Stimulated activated CD4-positive, alpha-beta T cell treated with anti-CD3 and anti-CD28 coated beads, Interleukin-15, amount 100 ng/mL, for 24 hours (primary cell): ENCODE measurements at places on chromosomes 4 and X.

- no peak for DNase-seq
Observed at GRCh38 chr4:8819019-8819418, 52.6 kb downstream of the HMX1 start.

GRCh38 chr4:3127112-3127511 lies 52.6 kb downstream of the HTT start:
- no peak for DNase-seq

DNA sequence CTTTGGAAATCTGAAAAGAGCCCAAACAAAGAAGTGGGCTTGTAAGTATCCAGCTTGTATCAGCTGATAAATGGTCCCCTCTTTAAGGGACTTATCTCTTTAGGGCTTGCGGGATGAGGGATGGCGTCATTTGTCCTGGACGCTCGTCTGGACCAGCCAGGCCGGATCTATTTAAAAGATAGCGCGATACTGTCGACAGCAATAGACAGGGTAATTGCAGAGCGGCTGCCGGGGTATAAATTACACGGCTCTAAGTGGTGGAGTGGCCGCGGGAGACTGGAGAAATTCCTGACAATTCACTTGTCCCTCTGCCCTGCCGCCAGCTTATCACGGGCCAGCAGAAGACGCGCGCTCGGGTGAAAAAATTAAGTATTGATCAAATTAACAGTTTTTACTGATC lies 90.7 kb downstream of the FAM53A start:
- no peak for DNase-seq

DNA sequence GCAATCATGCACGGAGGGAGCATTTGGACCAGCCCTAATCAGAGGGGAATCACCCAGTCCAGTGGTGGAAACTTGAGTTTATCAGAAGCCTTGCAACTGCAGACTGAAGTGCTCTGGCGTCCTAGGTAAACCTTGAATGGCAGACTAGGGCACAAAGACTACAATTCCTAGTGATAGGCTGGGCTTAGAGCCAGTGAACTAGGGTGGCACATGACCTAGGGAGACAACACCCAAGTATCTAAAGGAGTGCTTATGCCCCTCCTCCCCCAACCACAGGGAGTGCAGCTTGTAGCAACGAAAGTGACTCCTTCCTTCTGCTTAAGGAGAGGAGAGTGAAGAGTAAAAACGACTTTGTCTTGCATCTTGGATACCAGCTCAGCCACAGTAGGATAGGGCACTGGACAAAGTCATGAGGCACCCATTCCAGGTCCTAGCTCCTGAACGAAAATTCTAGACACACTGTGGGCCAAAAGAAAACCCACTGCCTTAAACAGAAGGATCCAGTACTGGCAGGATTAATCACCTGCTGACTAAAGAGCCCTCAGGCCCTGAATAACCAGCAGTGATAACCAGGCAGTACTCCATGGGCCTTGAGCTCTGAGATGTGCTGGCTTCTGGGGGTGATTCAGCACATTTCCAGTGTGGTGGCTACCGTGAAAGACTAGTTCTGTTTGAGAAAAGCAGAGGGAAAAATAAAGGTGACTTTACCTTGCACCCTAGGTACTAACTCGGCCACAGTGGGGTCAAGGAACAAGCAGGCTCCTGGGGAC lies 58.7 kb upstream of the STARD8 start:
- DNase-seq, result no peak

DNA sequence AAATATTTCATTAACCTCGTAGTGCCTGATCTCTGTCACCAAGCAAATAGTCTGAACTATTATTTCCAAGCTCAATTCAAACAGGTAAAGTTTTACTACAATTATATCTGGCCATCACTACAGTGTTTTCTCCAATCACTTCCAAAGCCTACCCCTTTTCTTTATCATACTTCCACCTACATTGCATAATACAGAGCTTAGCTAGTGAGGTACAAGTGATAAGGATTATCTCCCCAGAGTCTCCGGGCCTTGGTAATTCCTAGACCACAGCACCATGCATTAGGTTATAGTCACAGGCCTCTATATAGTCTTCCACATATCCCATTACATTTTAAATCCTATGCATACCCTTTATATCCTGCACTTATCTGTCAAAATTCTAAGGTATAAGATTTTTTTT lies 154.2 kb downstream of the SNCA start:
- no peak for DNase-seq

DNA sequence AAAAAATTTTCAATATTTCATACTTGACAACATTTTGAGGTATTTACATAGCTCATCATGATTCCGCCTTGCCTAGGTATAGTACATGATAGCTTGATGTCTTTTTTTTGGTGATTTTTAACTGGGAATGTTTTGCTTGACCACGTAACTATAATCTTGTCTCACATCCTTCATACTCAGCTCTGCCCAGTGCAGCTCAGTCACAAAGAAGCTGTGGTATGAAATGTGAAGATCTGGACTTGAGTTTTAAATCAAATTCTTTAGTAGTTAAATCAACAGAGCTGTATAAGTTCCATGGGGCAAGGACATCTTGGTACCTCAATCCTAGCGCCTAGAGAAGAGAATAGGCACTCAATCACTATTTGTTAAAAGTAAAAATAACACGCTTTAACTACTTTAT lies 276.3 kb upstream of the DKK2 start:
- DNase-seq, result no peak

DNA sequence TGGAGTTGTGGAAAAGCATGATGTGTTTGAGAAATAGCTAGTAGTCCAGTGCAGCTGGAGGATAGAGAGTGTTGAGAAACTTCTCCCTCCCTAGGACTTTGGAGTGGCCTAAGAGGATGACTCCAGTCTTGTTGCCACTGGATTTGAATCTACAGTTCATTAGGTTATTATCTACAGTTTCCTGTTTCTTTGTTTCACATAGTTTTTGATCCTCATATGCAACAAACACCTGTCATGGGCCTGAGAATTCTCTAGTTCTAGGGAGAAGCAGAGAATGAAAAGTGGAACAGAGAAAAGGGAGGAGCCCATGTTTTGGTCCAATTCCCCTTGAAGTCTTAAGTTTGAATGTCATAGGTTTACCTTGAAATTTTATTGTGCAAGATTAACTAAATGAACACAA lies 73.6 kb upstream of the TBC1D9 start:
- no peak for DNase-seq

DNA sequence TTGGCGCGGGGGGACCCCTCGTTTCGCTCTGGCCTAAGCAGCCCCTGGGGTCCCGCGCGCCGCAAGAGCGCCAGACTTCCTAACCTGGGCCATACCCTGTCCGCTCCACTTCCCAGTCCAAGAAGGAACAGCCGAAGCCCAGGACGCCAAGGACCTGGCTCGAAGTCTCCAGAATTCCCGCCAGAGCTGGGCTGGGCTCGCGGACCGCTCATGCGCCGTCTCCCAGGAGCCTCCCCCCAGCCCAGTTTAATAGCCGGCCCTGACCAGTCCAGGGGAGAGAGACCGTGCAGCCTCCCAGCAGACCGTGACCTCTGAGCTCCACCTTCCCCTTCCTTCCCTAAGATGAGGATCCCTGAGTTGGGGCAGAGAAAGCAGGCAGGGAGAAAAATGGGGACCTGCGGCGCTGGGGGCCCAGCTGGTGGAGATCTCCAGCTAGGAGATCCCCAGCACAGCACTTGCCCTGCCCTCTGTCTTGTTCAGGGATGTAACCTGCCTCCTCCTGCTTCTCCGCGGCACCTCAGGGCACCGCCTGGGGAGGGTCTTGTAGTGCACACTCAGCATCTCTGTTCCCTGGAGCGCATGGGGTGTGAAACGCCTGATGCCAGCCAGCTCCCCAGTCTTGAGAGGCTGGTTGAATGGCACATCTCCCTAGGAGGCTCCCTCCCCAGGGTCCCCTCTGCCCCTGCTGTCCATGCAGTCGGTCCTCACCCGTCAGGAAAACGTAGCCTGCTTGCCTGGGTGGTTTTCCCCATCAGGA lies 1.2 kb upstream of the LETM1 start:
- DNase-seq, result no peak

DNA sequence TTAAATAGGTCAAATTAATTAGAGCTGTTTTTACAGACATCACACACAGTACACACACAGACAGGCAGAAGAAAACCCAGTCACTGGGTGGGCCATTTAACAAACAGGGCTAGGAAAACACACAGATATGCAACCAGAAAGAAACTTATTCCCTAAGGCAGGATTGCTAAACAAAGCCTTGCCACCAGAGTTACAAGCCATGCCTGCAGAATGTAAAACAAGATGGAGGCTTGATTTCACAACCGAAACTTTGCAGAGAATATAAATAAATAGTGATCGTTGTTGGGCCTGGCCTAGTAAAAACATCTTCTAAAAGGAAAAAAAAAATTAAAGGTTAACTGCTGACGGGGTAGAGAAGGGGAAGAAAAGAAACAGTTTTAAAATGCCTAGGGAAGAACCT lies 212.3 kb downstream of the NAP1L3 start:
- DNase-seq, result no peak

DNA sequence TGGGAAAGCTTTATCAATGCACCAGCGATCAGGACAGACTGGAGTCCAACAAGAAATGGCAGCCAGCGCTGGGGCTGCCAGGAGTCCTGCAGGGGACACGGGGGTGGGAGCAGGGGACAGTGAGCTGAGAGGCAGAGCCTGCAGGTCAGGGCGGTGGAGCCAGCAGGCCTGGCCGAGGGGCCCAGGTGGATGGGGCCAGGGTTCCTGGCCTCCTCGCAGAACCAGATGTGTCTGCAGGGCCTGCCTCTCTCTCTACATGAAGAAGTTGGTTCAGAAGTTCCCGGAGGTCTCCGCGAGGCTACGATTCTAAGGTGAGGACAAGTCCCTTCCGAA lies 63.6 kb downstream of the CPZ start:
- no peak for DNase-seq

- no peak for DNase-seq
Observed at GRCh38 chr4:82900066-82900410, 497 bp upstream of the THAP9 start.

- no peak for DNase-seq
Observed at GRCh38 chrX:54029529-54030143, 14.6 kb downstream of the PHF8 start.

DNA sequence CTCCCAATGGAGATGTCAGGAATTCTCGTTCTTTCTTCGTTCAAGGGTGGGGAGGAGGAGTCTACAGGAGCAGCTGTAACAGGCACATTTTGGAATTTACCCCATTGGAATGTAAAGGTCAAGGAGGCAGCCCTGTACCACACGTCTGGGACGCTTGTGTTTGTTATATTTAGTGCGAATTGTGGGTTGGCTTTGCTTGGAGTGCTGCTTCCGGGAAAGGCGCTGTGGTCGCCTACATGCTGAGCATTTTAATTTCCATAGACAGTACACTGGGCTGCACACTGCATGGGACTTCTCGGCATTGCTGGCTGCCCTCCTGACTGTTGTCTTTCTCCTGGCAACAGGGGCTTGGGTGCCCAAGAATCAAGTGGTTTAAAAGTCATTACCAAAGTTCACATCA lies 12.8 kb downstream of the GYG2 start:
- no peak for DNase-seq

- no peak for DNase-seq
Observed at GRCh38 chrX:29024871-29025270, 437.6 kb downstream of the IL1RAPL1 start.

GRCh38 chrX:129404670-129405008 lies 118.7 kb downstream of the SMARCA1 start:
- DNase-seq, result no peak

DNA sequence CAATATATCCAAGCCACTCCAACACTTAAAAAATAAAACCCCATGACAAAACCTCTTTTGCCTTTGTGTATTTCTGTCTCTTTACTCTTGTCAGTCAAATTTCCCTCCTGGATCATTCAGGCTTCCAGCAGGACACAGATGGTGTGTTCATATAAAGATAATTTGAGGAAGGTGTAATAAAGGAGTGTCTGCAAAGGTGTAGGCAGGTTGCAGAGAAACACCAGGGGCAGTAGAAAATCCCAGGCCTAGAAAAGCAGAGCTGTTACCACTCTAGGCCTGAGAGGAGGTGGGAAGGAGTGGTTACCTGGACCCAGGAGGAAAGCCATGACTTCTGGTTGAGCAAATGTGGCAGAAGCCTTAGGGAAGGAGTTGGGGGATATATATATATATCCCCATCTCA lies 28.8 kb downstream of the CHRNA9 start:
- DNase-seq, result no peak

DNA sequence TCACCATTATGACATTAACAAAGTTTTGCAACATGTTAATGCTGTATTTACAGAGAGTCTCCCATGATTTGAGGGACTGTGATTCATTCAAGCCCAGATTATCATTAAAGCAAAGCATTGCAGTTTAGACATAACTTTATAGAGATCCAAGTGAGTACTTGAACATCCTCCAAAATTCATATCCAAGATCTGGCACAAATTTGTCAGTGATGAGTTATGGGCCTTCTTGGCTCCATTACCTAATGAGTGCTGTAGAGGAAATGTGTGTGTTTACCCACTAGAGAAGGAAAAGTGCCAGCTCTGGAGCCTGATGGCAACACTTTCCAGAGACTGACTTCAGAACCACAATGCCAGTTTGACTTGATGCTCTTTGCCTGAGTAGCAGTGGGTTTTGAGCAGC lies 432.3 kb downstream of the GALNTL6 start:
- DNase-seq, result no peak

GRCh38 chr4:80413086-80413485 lies 77.6 kb downstream of the CFAP299 start:
- no peak for DNase-seq

DNA sequence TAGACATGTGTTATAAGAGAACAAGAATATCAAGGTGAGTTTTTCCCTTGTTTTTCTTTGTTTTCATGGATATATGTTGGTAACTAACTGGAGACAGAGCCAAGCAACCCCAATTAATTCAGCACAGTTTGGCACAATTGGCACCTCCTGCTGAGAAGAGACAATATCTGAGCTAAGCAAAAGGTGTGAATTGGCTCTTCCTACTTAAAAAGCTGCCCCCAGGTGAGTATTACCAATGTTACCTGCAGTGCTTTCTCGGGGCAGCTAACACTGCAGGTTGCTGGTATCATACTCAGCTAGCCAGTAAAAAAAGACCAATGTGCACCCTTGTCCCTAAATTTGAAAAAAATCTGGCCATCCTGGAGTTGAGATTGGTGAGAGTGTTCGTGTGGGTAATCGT lies 871.2 kb upstream of the TENM3 start:
- DNase-seq, result no peak

- DNase-seq, result peak; percentile 43
Observed at GRCh38 chrX:100413229-100413628, 3.2 kb upstream of the PCDH19 start.

GRCh38 chrX:77087529-77088169 lies 359.5 kb upstream of the FGF16 start:
- DNase-seq, result no peak

GRCh38 chr4:182768838-182769237 lies 148.3 kb downstream of the DCTD start:
- DNase-seq, result no peak

- no peak for DNase-seq
Observed at GRCh38 chr4:37040816-37041215, 203.7 kb upstream of the NWD2 start.

DNA sequence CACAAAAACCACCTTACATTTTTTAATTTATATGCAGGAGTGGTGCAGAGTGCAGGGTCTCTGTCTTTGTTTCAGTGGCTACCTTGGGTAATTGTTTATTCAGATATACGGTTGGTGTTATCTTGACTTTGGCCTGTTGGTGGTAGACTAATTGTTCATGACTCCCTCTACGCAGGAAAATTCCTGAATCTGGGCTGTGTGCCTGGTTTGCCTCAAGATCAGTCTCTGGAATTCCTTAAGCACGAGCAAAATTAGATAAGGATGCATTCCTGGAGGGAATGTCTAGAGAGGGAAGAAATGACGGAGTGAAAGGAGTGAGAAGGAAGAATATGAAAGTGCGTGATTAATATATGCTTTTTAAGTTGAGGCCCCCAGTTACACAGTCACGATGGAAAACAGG lies 576.9 kb upstream of the PCDH10 start:
- DNase-seq, result no peak
